ENCODE measurements at places on chromosomes 3 and 15.

- DNase-seq: no peak
Measured at GRCh38 chr3:197030379-197031314, 1.0 kb upstream of the MELTF start.

DNA sequence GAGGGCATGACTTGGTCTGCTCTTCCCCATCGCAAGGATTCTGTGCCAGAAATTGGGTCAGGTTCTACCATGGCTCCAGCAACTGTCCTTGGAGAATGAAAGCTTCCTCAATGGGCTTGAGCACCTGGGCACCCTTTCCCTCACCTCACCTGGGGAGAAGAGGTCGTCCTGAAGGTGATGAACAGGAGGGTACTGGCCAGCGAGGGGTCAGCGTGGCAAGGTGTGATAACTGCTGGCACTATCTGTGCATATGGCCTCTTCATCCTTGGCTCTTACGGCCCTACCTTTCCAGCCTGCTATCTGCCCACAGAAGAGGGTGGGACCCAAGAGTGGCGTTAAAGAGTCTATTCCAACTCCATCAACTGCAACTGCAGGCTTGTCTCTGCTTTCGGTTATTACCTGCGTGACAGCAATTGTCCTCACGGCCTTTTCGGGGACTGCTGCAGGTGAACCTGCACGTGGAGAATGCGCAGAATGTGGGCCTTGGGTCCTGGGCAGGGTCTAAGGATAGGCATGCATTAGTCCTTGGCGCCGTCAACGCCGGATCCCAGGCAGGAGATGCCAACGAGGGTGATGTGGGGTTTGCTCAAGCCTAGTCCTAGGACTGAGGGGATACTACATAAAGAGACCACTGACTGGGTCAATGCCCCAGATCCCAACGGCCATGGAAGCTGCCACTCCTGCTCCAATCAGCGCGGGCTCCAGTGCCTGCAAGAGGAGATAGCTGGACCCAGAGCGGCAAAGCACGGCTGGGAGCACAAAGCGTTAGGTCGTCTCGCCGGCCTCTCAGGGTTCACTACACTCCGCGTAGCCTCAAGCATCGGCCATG is 625 bp upstream of the RBM15B start:
- no peak for DNase-seq

GRCh38 chr15:36757189-36757814 is 177.9 kb downstream of the CDIN1 start:
- DNase-seq: peak; percentile 12

DNA sequence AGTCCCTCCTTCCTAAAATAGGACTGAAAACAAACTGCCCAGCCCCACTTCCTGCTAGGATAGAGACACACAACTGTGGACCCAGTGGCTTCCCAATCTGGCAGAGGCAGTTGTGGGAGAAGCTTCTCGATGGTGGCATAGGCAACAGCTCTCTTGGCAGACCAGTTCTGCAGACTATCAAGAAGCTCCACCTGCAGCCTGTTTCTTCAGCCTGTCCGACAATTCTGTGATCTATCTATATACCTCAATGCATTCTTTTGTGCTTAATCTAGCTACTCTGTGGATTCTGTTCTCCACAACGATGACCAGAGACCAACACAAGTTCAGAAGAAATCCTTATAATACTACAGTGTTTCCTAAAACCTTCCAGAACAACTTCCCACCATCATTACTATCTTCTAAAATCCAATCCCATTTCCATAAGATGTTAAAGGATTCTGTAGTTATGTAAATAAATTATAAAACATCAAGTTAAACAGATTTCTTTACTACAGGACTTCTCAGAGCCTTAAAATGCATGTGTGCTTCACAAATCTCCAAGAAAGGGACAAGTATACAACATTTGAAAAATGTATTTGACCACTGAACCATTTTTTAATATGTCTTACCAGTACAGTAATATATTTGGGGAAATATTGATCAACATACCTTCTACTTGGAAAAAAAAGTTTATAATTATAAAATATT is 57.7 kb downstream of the IGF2BP2 start:
- DNase-seq: peak; percentile 19

- DNase-seq: no peak
Measured at GRCh38 chr15:101189409-101190091, 62.3 kb downstream of the CHSY1 start.

- no peak for DNase-seq
Measured at GRCh38 chr3:192299921-192300320, 427.4 kb downstream of the FGF12 start.

GRCh38 chr3:182364723-182365650 is 428.3 kb upstream of the ATP11B start:
- DNase-seq: no peak

- no peak for DNase-seq
Measured at GRCh38 chr15:91970142-91970541, 116.6 kb downstream of the SLCO3A1 start.

GRCh38 chr3:187686621-187687273 is 15.6 kb downstream of the RTP2 start:
- no peak for DNase-seq

DNA sequence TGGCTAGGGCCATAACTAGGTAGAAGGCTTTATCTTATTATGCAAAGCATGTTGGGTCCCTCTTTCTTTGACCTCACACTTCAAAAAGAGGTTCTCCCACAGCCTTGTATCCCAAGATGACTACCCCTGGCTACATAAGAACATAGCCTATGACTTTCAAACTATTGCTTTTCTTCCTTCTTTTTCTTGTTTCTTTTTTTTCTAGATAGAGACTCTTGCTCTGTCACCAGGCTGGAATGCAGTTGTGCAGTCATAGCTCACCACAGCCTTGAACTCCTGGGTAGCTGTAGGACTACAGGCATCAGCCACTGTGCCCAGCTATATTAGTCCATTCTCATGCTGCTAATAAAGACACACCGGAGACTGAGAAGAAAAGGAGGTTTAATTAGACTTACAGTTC is 47.2 kb downstream of the DIPK2A start:
- DNase-seq: peak; percentile 81

GRCh38 chr3:170180079-170180907 is 1.2 kb downstream of the PHC3 start:
- peak; percentile 23 for DNase-seq

DNA sequence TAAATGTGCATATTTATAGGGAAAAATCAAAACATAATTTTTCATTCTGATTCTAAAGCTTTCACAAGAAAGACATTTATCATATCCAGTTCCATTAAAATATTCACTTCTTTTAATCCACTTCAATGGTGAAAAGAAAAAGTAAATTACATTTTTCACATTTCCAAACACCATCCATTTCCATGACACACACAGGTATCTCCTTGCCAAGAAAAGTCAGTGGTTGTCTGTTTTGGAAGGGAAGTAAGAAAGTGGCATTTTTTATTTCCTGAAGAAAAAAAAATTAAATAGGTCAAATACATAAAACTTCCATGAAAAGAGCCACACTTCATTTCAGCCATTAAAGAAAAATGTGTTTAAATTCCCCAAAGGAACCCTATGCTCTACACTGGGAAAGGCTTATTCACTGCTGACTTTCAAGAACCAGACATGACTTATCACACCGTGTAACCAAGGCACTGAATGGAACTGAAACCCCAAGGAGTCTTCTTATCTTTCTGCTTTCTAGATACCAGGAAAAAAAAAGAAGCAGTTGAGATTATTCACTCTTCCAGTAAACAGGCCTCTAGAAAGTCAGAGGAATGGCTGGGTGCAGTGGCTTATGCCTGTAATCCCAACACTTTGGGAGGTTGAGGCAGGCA is 44.5 kb downstream of the OSBPL10 start:
- no peak for DNase-seq

DNA sequence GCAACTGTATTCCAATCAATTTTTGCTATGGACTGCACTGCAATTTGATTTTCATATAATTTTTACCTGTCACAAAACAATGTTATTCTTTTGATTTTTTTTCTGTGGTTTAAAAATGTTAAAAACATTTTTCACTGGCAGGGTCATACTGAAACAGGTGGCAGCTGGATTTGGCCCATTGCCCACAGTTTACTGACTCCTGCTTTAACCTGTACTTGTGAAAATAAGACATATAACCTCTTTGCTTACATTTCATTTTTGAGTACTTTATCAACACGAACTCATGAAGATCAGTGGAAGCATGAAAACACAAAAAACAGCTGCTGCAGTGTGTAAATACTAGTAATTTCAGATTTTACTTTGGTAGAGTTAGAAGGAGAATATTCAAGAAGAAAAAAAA is 313.1 kb downstream of the WDR72 start:
- no peak for DNase-seq

DNA sequence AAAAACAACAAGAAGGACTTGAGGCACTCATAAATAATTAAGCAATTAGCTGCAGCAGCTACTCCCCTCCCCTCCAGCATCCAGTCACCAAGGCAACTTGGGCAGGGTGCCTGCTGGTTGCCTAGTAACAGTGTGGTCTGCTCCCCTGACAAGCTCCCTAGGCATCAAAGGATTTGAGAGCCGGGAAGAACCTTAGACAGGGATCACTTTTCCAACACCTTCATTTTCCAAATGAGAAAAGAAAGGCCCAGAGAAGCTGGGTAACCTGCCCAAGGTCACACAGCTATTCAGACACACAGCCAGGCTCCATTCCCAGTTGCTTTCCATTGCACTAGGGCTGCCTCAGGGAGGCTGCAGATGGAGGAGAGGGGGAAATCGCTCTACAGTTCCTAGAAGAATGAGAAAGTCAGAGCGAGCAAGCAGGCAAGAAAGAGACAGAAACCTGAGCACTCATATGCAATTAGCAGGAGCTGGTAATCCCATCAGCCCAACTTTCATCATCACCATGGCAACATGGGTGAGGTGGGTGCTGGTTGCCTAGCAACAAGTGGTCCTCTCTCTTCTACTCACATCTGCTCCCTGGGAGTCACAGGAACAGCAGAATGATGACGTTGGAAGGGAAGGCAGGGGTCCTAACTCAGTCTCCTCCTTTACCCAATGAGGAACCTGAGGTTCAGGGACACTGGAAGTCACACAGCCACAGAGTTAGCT is 3.6 kb upstream of the EIF4E3 start:
- DNase-seq: no peak

DNA sequence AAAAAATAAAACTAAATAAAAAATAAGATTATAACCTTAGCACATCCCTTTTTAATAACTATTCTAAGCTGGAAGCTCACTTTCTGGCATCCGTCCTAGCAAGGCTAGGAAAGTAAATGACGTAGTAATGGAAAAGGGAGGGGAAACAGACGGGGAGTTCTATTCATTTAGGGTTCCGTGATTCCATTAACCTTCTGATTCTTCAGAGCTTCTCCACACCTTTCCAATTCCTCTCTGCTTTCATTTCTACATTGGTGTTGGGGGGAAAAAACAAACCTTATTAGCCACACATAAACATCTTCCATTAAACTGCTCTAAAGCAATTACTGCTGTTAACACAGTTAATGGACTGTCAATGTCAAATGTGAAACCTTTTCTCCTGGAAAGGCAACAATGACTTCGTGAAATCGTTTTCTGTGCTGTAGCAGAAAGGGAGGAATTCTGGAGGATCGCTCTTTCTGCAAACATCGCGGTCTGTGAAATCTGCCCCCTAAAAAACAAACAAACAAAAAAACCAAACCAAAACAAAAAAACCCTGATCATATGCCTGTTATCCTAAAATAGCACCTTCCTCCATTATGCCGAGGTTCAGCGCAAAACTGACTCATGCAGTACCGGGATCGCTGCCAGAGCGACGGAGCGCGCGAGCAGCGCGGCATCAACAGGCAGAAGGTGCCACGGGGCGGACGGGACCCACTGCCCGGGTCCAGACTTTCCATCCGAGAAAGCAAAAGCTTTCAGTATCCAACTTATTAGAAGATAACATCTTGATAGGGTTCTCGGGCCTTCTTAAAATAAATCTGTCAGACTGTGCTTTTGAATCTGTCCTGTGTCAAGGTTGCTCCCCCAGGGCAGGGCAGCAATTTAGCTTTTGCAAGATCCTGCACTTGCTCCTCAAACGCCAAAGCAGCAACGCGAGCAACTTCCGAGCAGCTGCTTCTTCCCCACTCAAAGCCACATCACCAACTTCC is 156.2 kb downstream of the FGF12 start:
- peak; percentile 21 for DNase-seq

DNA sequence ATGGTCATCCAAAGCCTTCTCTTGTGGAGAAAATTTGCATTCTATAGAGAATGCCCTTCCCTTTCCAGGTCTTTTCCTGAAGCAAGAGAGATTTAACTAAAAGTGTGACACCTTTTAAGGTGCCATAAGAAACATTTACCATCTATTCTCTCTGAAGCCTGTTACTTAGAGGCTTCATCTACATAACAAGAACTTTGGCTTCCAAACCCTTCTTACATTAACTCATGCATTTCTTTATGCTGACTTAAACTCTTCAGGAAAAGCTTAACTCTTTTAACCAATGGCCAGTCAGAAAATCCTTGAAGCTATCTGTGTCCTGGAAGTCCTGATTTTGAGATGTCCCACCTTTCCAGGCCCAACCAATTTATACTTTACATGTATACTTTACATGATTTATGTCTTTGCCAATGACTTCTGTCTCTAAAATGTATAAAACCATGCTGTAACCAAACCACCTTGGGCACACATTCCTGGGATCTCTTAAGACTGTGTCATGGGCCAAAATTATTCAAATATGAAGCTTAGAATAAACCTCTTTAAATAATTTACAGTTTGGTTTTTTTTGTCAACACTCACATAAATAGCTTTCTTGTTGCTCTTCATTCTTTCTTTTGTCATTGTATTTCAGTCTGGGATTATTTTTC is 472.6 kb upstream of the NECTIN3 start:
- peak; percentile 63 for DNase-seq

- DNase-seq: peak; percentile 32
Measured at GRCh38 chr15:74541494-74542165, 610 bp downstream of the ARID3B start.

DNA sequence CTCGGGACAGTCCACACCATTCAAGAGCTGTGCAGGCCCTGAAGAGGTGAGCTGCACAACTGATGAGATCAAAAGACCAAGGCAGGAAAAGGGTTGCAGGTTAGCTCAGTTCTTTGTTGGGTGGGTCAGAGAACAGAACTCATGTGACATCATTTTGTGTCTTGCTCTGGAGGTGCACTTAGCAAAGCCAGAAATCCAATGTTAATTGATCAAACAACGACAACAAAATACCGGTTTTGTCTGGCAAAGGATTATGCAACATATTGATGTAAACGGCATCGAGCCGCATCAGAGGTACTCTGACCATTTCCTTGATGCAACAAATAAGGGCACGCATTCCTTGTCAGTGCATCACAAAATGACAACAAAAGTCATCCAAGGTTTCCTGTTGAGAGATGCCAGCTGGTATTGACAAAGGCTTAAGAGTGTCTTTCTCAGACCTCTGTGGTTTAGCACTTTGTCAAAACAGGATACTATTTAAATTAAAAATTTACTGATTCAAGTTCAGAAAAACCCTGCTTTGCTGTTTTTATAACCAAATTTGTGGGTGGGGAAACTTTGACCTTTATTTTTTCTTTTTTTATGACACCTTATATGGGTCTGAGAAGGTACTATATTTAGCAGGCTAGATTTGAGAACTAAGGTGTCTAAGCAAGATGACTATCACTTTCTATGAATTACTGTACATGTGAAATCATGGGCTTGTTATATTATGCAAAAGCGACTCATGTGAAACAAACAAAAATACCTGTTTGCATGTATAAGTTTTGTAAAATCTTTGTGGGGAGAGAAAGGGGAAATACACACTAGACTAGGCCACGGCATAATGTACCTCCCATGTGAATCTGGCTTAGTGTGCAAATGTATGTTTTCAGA is 496.1 kb downstream of the FOXP1 start:
- DNase-seq: no peak

GRCh38 chr3:23165571-23165970 is 37.6 kb upstream of the UBE2E2 start:
- DNase-seq: no peak

GRCh38 chr15:49712162-49712561 is 91.3 kb downstream of the DTWD1 start:
- DNase-seq: no peak

GRCh38 chr3:166607933-166608521 is 770.8 kb upstream of the BCHE start:
- DNase-seq: no peak

- no peak for DNase-seq
Measured at GRCh38 chr3:38650248-38650951, 913 bp upstream of the SCN5A start.
